IMR-90 (cell line): ENCODE measurements at places on chromosomes 1 and 21. TPM values are rescaled to one million over a fixed set of nuclear protein-coding genes. Genes with fewer than 3 reads are reported as not detected.

The TDRD5 gene
- not detected in 2 replicates for total RNA-seq

The HFM1 gene
- total RNA-seq, result 0.18 and 0.83 TPM in 2 replicates

The RGS7 gene
- 0.72 and 0.83 TPM in 2 replicates for total RNA-seq

The ACKR1 gene
- not detected in 2 replicates for total RNA-seq

The RCC1 gene
- total RNA-seq, result 33.9 and 43.9 TPM in 2 replicates

The PYHIN1 gene
- total RNA-seq, result not detected in 2 replicates

The IFFO2 gene
- 13.6 and 14.5 TPM in 2 replicates for total RNA-seq
